ENCODE measurements at places on chromosomes 4 and X.

DNA sequence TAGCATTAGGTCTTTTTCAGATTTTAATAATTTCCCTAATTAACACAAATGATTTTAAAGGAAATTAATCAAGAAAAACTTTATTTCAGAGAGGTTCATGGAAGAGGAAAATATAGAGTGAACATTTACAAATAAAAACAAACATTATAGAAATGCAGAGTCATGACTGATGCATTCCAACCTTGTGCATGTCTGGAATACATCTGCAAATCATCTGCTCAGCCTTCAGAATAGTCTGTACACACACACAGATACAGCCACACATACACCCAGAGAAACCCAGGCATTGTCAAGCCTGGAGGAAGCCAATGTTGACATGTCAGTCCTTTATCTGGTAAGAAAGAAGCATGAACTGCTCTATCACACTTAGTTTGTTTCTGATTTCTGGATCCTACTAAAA is 61.3 kb upstream of the NFKB1 start:
- DNase-seq = no peak

DNA sequence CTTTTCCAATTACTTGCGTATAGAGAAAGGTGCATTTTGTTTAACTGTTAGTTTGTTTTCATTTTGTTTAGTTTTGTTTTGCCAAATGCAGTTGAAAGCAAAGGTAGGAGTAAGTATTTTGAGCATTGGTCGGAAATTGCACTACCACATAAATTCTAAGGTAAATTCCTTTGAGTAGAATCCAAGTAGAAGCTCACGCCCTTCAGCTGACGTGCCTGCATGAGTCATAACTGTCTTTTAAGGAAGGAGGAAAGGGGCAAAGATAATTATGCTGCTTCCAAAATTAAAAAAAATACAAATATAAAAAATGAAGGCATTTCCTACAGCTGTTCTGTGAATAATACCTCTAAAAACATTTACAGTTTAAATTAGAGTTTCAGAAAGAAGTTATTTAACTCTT is 110.2 kb upstream of the MYOZ2 start:
- no peak for DNase-seq

- DNase-seq = no peak
These were observed 151.9 kb upstream of the RPS6KA3 start for GRCh38 chrX:20418379-20419150.

- DNase-seq = no peak
These were observed 292.6 kb upstream of the KLF3 start for GRCh38 chr4:38371391-38371851.

DNA sequence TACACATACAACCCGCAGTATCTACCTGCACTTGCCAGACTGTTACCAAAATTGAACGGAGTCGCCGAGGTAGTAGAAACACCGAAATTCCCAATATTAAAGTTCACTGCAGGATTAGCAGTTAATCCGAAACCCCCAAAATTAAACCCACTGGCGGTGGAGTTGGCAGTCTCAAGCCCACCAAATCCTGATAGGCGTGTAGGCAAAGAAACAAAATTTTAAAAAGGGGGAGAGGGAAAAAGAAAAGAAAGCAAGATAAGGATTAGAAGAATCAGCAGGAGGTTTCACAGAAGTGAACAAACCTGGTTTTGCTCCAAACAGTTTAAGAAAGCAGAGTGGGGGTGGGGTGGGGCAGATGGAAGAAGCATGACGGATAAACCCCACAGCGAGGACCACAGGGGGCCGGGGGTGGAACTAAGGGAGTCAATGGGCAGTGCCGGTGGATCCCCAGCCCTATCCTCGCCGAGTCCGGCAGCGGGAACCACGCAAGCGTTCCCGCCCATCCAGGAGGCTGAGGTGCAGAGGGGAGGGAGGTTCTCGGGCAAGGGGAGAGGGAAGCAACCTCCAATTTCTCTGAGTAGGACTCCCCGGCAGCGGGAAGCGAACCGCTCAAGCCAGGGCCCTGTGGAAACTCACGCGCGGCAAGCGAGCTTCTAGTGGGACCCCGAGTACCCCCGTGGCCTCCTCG is 599 bp downstream of the NUP54 start:
- peak; percentile 80 for DNase-seq

DNA sequence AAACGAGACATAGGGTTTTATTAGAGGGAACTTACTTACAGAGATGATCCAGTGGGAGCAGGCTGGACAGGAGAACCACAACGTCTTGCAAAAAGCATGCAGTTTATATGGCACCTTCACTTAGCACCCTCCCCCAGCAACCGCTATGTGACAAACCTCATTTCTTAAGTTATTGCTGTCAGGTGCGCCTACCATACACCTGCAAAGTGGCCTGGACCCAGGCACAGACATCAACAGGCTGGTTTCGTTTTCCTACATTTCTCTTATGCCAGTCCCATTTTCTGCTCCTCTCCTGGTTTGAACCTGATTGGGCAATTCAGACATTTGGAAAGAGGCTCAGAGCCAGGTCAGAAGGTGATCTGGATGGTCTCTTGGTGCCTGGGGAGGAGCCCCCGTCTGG is 18.3 kb downstream of the RTL5 start:
- DNase-seq = no peak

- no peak for DNase-seq
These were observed 734.0 kb upstream of the DIAPH2 start for GRCh38 chrX:95950679-95951078.

GRCh38 chrX:30215357-30215843 is at the start of gene MAGEB2:
Gene MAGEB2, plus strand, starts transcription at chrX:30215563. Its CDS starts 3,018 bp downstream, at chrX:30218581.
- DNase-seq = no peak

DNA sequence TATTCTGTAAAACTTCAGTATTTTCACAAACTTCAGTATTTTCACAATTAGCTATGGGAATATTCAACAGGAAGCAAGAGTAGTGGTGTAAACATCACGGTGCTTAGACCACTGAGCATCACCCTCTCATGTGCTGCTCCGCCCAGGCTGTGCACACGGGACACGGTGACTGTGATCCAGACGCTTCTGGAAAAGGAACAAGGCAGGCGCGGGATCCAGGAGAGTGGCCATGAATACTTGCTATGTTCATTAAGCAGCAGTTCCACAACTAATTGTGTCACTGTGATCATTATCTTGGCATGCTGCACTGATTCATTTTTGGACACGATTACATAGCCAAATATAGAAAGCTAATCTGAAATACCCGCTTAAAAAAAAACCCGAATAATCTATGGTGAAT is 19.6 kb upstream of the FAT1 start:
- no peak for DNase-seq

DNA sequence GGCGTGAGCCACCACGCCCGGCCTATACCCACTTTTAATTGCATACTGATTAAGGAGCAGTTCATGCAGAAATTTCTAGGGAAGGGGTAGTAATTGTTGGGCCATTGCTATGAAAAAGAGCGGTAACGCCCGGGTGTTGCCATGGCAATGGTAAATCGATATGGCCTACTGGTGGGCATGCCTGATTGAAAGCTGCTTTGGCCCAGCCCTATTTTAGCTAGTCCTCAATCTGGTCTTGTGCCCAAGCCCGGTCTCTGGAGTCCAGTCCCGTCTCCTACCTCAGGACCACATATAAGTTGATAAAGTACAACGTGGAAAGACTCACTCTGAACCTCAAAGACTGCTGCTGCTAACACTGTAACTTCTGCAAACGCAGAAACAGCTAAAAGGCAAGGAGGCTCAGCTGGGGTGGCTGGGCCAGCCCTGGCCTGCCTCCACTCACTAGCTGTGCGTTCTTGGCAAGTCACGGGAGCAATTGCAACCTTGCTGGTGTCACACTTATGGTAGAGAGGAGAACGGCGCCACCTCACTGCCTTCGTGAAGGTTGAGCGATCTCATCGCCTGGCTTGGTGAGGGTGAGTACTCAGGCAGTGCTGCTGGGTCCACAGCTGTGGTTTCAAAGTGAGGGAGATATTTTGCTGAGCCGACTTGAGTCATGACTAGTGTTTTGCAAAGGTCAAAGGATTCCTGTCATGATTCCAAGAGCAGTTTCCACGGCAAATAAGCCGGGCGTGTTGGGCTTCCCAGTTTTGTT is 57.0 kb upstream of the GRPEL1 start:
- no peak for DNase-seq

DNA sequence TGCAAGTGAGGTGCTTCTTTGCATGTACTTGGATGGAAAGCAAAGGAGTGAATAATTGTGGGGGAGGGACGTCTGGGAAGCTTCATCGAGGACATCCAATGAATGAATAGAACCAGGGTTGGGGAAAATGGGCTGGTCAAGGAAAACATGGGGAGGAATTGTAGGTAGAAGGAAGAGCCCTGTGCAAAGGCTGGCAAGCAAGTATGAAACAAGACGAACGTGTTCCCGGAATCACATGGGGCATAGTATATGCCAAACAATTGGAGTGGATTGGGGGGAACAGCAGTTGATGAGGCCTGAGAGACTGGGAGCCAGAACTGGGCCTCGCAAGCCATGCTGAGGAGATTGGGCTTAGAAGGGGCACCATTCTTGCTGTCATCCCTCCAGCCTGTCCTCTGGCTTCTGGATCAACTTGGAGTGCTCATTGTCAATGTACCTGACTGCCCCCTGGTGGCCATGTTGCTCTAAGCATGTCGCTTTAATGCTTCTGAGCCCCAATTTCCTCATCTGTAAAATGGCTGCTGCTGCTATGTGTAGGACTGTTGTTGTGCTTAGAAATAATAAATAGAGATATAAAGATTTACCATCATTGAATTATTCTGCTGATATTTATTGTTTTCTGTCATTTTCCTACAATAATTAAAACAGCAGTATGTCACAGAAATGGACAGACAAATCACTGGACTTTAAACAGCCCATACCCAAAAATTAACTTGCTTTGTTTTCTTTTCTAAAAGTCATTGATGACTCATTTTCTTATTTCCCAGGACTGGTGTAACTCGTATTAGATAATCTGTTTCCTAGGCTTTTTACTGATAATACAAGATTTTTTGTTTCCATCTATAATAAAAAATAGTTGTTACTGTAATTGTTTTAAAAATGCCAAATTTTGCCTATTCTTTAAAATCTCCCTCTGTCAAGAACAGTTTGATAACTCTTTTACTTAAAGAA is 66.4 kb downstream of the JADE3 start:
- peak; percentile 2 for DNase-seq

GRCh38 chrX:52355108-52355507 is 13.7 kb upstream of the XAGE2 start:
- DNase-seq = no peak

GRCh38 chrX:44873415-44874276 is 658 bp downstream of the KDM6A start:
- DNase-seq = peak; percentile 34

GRCh38 chrX:39828971-39829370 is 268.8 kb downstream of the BCOR start:
- DNase-seq = no peak

DNA sequence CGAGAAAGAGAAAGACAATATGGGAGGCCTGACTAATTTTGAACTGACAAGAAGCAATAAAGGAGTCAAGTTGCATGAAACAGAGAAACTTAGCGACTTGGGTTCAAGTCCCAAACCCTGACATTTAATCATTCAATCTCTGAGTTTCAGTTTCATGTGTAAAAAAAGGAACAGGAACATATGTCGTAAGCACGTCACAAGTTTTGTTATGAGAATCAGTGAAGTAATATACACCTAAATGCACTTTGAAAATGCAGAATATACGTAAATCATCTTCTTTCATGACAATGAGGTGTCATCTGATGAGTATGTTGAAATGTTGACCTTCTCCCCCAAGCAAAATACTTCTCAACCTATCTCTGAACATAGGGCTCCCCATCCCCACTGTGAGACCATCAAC is 10.4 kb downstream of the ACOT9 start:
- DNase-seq = no peak

DNA sequence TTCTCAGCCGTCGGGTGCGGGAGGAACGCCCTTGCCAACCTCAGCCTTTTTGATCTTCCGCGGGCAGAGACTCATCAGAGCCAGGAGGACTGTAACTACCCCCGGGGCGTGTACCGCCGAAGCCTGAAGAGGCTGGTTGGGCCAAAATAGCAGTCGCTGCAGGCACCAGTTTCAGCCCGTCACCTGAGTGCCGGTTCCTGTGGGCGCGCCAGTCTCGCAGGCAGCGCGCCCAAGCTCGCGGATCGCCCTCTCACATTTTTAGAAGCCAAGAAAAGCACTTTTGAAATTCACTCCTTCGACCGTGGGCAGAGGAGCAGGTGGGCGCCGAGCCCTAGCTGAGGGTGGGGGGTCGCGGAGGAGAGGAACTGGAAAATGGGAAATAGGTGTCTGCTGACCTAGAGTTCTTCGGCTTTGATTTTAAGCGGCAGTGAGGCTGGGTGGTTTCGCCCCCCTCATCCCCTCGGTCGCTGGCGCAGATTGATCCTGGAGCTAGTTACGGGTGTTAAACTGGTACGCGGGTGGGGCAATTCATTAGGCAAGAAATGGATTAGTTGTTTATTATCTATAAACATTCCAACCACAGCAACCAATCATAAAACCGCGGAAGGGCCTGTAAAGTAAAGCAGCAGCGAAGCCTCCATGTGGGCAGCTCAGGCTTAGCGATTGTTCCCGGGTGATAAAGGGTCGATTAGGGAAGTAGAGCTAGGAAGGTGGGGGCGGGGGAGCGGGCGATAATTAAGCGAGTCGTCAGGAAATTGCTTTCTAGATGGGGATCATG is 69.2 kb downstream of the FBXO8 start:
- no peak for DNase-seq

- DNase-seq = no peak
These were observed 45.6 kb upstream of the ANK2 start for GRCh38 chr4:113003841-113004240.

DNA sequence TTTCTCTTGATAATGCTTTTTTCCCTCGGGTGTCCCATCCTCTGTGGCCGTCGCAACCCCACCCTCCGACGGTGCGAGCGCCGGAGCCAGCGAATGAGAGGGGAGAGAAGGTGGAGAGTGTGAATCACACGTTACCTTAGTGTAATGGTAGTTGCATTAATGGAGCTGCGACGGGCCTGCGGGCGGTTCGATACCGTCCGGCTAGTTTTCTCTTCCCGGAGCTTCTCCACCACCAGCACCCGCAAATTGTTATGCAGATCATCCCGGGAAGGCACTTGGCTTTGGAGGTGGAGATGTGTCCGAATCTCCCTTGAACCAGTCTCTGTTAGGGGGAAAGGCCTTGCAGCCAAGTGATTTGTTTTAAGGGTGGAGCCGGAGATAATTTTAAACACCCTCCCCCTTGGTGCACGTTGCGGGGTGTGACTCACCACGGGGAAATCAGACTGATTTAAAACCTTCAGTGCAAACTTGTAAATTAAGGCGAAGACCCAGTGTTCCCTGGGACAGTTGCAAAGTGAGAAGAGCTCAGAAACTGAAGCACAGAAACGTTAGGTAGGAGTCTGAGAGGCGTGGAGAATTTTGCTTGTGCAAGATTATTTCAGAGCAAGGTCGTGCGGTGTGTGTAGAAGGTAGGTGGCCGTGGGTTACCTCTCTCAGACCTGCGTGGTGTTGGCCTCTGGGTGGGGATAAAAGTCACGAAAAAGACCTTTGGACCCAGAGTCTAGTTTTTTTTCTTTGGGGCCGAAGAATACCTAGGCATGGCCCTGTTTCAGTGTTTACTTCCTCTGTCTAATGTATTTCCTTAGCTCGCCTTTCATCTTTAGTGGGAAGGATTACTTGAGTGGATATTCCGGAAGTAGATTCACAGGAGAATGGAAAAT is 1.3 kb downstream of the AFF1 start:
- DNase-seq = peak; percentile 14

DNA sequence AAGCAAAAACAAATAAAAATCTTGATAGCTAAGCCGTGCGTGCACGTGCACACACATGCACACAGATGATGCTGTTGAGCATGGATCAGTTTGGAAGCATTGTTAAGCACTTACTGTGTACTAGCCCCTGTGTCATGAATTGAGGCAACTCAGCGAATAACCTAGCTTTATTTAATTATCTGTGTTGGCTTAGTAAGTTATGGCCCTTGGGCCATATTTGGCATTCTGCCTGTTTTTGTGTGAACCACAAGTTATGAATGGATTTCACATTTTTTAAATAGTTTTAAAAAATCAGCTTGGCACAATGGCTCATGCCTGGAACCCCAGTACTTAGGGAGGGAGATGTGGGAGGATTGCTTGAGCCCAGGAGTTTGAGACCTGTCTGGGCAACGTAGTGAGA is 113.6 kb upstream of the CBLL2 start:
- DNase-seq = no peak
